ENCODE measurements at places on chromosomes 7 and 10. TPM values are rescaled to one million over a fixed set of nuclear protein-coding genes. Genes with fewer than 3 reads are reported as not detected.

The SLC4A2 gene
- total RNA-seq = 71.6 TPM

DNA sequence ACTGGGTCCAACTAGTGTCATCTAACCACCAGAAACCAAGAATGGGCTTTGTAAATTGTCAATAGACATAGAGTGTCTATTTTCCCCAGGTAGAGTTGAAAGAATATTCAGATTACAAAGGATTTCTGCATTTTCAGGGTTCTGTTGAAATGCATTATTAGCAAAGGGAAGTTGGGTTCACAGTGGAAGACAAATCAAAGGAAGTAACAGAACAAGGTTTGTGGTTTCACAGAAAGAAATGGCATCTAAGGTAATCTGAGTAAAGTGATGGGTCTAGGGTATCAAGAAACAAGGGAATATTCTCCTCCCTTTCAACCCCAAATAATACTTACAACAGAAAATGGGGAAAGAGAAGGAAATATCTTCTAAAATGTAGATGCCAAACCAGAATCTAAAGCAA lies 25.8 kb downstream of the CEP41 start:
- DNase-seq = no peak

GRCh38 chr7:70743531-70744325 lies 388.2 kb upstream of the GALNT17 start:
- no peak for DNase-seq

DNA sequence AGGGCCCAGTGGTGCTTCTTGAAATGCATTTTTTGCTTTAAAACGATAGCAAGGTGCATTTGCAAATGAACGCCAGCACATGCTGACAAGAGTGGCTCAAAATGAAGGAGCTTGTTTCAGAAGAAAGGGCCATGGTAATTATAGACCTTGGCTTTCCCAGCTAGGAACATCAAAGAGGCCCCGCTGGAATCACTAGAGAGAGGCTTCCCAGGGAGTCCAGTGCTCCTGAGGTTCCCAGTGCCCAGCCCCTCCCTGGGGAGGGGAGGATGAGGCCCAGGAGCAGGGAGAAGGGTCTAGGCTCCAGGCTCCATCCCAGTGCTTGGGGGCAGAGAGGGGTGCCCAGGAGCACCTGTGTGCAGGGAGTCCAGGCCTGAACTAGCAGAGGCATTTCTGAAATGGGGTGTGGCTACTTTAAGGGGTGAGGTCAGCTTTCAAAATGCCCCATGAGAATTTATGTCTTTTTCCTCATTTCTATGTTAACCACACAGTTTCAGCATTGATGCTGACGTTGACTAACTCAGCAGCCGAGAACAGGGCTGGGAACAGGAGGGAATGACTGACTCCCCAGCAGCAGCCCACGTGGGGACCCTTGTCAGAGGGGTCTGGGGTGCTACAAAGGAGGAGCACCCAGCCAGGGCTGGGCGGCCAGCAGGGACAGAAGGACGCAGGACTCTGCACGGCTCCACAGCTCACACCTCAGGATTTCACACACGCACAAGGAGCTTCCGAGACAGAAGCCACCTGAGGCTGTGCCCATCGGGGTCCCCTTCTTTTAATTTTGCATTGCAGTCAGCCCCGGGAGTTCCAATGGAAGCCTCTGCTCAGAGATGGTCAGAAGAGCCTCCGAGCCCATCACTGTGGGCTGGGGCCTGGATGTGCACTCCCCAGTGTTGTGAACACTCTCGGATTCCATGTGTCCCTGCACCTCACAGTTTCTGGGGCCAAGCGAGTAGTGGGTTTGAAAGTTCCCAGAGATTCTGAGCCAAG lies 570.2 kb downstream of the PTPRN2 start:
- DNase-seq = no peak

The POU6F2 gene
- 1.0 TPM for total RNA-seq

DNA sequence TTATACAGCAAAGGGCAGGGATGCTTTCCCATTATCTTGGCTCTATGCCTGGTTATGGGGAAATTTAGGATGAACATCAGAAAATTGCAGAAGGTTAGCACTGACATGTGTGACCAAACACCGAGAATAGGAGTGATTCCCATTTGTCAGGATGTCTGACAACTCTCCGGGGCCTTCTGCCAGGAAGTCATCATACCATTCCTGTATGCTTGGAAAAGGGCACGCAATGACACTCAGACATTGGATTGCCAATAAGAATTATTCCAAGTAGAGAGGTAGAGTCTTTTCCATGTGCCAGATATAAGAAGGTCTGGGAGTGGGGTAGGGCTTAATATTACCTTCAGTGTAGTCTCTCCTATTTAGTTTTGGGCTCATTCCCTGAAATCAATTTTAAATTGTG lies 82.3 kb downstream of the MTPN start:
- DNase-seq = no peak

The RAMP3 gene
- 55.0 TPM for total RNA-seq

The TRDMT1 gene
- total RNA-seq = 5.0 TPM

GRCh38 chr7:45242698-45243097 lies 85.1 kb downstream of the RAMP3 start:
- no peak for DNase-seq

The ETV1 gene
- total RNA-seq = 52.9 TPM

The POP7 gene
- total RNA-seq = 23.2 TPM

GRCh38 chr10:5135581-5135980 lies 41.4 kb downstream of the AKR1C3 start:
- no peak for DNase-seq

- DNase-seq = no peak
Observed at GRCh38 chr7:78396210-78396609, 597.6 kb downstream of the PHTF2 start.

The WAPL gene
- total RNA-seq = 25.1 TPM

GRCh38 chr7:112205343-112206237 lies 609 bp downstream of the DOCK4 start:
- peak; percentile 74 for DNase-seq

GRCh38 chr7:80403686-80404241 lies 108.1 kb downstream of the GNAT3 start:
- DNase-seq = no peak

- no peak for DNase-seq
Observed at GRCh38 chr7:112414855-112415490, 35.3 kb upstream of the IFRD1 start.

DNA sequence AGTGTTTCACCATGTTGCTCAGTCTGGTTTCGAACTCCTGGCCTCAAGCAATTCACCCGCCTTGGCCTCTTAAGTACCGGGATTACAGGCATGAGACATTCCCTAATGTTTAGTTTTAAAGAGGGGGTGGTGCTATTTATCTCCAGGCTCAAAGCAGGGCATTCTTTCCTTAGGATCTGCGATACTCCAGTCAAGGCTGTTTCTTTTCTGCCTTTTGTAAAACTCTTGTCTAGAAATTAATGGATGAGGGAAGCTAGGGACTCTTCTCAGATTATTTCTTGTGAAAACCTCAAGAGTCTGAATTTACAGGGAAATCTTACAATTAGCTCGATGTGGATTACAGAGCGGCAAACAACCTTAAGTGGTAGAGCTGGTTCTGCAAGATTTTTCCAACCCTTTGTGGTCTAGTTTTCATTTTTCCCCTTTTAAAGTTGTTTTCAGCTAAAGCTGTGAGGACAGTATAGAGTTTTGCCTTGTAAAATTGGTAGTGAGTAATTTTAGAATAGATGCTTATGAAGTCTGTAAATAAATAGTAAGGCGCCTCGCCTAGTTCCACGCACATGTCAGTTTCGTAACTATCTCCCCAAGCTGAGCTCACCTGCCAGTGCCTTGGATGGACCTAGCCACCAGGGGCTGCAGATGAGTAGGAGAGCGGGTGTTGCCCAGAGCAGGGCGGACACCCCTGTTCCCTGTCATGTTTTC lies 53.1 kb downstream of the CUX1 start:
- no peak for DNase-seq

GRCh38 chr7:84049071-84049836 lies 145.3 kb downstream of the SEMA3A start:
- no peak for DNase-seq

The OPALIN gene
- total RNA-seq = not detected

The CFTR gene
- 0.37 TPM for total RNA-seq

The ASB10 gene
- 12.8 TPM for total RNA-seq

The ACTA2 gene
- 1,897 TPM for total RNA-seq

The CYP3A4 gene
- 0.32 TPM for total RNA-seq

- no peak for DNase-seq
Observed at GRCh38 chr7:116242759-116243158, 32.4 kb downstream of the TES start.

The ANKRD30A gene
- 0.21 TPM for total RNA-seq

DNA sequence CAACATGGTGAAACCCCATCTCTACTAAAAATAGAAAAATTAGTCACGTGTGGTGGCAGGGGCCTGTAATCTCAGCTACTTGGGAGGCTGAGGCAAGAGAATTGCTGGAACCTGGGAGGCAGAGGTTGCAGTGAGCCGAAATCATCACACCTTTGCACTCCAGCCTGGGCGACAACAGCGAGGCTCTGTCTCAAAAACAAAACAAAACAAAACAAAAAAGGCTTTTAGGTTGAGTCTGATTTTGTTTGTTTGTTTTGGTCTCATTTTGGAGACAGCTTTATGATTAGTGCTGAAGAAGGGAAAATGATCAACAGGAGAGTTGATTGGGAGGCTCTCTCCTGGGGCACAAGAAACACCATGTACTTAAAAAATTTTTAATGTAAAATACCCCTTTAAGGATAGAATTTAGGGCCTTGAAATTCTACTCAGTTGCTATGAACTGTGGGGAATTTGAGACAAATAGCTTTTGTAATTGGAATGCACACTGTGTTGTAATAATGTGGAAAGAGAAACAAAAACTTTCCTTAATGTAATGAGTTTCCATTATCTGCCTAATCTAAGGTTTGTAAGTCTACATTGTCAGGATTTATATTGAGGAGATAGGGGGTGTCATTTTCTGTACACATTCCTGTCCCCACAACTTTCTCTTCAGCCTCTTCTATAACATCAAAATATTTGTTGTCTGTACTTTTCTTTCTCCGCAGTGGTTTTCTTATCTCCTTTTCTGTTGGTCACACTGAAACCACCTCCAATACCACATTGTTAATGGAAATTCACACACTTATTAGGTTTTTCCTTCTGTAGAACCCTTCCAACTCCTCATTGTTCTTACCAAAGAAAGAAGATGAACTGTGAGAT lies 41.3 kb downstream of the ARID5B start:
- DNase-seq = no peak

DNA sequence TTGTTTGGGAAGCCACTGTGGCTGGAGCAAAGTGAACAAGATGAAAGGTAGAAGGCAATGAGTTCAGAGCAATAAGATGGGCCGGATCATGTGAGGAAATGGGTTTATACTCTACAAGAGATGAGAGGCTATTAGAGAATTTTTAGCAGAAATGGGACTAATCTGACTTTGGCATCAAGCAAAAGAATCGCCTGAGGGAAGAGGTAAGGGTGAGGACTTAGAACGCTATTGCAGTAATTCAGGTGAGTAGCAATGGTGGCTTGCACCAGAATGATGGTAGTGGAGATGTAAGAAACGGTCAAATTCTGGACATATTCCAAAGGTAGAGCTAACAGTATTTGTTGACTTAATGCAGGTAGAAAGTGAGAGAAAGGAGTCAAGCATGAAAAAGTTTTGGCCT lies 29.5 kb upstream of the AKAP9 start:
- DNase-seq = no peak

The ASZ1 gene
- total RNA-seq = not detected

- no peak for DNase-seq
Observed at GRCh38 chr7:157425137-157425731, 88.4 kb downstream of the DNAJB6 start.

The TUBAL3 gene
- 0.31 TPM for total RNA-seq
